ENCODE measurements at places on chromosomes 3 and 15. TPM values are rescaled to one million over a fixed set of nuclear protein-coding genes. Genes with fewer than 3 reads are reported as not detected.

The ZBTB20 gene
- polyA plus RNA-seq: 2.6 TPM

DNA sequence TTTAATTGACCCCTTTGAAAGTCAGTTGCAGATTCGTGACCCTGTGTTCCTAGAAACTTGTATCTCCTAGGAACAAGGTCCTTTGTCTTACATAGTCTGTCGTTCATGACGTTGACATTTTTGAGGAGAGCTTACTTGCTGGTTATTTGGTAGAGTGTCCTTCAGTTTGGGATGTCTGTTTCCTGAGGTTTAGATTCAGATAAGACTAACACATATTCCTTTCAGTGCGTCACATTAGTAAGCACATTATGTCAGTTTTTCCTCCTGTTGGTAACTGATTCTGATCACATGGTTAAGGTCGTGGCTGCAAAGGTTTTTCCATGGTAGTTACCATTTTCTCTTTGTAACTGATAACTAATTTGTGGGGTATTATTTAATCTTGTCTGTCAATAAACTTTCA, 80.8 kb downstream of the PCCB start:
- no peak for DNase-seq

DNA sequence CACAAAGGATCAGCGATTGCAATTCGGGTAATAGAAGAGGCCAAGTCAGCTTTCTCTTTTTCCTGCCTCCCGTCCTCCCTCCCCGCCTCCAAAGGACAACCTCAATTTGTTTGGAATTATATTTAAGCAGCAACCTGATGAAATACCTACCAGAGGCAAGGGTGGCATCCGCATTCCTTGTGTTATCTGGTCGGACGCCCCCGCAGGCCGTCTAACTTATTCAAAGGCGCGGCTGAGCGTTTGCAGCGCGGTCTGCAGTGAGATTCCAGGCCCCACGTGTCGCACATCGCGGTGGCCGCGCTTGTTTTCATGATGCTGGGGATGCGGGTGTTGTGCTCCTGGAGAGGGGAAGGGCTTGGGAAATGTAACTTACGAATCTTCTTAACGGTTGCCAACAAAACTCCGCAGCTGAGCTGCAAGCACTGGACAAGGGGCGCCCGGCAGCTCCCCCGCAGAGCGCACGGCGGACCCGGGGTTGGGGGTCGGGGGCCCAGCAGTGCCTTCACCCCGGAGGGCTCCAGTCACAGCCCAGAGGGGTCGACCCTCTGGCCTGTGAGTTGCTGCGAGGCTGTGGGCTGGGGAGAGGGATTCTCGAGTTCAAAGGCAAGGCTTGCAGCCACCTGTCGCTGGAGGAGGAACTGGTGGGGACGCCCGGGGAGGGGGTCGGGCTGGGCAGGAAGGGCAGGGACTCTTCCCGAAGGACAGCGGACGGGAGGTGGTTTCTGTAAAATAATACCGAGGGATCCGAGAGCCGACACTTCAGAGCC, 20.5 kb upstream of the RGMA start:
- no peak for DNase-seq

GRCh38 chr15:89088605-89089315, 504 bp downstream of the ABHD2 start:
- no peak for DNase-seq

DNA sequence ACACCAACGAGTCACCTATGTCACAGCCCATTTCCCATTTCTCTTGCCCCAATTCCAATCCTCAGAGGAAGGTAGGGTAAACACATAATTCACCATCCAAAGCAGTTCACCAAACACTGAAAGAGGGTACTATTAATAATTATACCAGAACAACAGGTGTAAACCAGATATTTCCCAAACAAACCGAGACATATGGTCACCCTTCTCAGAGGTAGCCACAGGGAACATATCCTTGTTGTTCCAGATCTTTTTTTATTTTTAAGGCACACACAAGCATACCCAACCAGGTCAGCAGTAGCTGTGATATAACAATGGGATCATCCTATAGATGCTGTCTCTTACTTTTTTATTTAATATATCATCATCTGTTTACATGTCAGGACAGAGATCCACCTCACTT, 24.7 kb downstream of the MAGI1 start:
- DNase-seq: no peak

DNA sequence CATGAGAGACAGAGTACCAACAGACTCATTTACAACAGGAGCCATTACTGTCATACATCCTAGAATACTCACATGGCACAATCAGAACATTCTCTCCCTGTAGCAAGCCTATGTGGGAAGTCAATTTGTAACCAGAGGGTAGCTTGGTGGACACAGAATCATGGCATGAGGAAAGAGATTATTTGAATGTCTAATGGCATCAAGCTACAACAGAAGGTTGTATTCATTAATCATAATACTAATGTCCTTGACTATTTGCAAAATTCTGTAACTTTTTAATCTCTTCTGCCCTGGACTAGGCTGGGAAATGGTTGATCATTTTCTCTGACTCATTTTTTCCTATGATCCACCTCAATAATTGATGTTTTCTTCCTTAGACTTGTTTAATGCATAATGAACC, 345.2 kb upstream of the IL12A start:
- DNase-seq: no peak

DNA sequence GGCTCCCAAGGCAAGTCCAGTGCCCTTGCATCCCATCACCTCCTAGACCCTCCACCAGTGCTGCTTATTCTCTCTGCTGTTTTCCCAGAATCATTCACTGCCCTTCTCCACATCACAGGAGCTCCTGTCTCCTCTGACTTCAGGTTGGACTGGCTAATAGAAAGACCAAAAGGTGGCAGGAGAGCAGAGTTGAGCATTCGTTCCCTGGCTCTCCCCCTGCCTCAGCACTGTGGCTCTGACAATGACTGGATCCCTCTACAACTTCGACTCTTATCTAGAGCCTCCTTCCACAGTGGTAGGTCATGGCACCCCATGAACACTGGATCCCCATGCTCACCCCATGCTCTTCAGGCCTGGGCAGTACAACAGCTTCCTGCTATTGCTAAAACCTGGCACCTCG, 243.6 kb downstream of the LRRN1 start:
- DNase-seq: no peak

DNA sequence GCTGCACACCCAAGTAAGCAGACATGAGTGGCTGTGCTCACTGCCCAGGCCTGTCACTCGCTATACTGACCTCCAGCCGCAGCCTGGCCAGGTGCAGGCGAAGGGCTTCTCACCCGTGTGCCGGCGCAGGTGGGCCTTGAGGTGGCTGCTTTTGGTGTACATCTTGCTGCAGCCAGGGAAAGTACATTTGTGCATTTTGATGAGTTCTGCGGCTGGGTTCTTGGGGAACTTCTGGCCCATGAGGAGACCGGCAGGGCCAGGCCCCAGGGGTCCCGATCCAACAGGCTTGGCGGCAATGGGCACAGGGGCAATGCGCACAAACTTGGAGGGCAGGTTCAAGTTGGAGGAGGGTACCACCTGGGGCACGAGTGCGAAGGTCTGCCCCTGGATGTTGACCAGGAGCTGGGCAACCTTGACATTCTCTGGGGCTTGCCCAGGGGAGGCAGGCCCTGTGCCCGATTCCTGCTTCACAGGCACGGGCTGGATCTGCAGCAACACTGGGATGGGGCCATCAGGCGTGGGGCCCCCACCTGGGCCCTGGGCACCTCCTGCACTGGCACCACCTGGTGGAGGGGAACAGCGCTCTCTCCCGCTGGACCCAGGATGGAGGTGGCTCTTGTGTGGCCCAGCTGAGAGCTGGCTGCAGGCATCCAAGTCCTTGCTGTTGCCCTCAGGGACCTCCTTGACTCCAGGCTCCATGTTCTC, 5.3 kb downstream of the KLF15 start:
- no peak for DNase-seq

DNA sequence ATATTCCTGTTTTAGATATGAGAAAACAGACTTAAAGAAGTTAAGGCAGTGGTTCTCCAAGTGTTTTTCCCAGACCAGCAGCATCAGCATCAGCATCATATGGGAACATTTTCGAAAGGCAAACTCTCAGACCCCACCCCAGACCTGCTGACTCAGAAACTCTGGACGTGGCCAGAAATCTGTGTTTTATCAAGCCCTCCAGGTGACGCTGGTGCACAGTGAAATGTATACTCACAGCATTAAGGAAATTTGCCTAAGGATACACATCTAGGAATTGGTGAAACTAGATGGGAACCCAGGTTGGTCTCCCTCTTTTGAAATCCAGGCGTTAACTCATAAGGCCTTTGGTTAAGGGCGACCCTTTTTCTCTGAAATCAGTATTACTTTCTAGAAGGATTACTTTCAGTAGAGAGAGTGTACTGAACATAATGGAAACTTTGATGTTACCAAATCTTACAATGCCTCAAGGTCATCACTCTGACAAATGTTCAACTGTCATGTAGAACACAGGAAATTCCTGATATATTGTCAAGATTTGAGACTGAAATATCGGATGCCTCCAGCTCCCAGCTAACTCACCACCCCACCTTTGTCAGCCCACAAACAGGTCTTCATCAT, 910.2 kb downstream of the ROBO1 start:
- DNase-seq: no peak

The MAN2A2 gene
- 34.7 TPM for polyA plus RNA-seq

DNA sequence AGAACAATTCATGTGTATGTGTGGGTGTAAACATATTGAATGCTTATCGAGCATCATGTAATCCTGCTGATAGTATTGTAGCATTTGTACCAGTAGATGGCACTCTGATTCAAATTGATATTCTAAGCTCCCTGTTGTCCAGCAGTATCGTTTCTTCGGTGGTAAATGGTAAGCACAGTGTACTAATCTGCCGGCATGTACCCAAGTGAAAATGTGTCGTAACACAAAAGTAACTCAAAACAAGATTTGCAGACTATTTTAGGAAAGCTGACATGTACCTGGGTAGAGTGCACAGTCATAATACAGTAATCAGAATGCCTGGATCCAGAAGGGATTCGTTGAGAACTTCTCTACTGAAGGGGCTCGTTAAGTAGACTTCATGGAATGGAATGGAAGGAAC, 31.7 kb upstream of the MNS1 start:
- peak; percentile 61 for DNase-seq

The TMEM108 gene
- 18.6 TPM for polyA plus RNA-seq

- no peak for DNase-seq
Measured at GRCh38 chr3:47162697-47163168, 1.2 kb downstream of the SETD2 start.

- DNase-seq: no peak
Measured at GRCh38 chr3:44893097-44893496, 18.7 kb downstream of the TGM4 start.

DNA sequence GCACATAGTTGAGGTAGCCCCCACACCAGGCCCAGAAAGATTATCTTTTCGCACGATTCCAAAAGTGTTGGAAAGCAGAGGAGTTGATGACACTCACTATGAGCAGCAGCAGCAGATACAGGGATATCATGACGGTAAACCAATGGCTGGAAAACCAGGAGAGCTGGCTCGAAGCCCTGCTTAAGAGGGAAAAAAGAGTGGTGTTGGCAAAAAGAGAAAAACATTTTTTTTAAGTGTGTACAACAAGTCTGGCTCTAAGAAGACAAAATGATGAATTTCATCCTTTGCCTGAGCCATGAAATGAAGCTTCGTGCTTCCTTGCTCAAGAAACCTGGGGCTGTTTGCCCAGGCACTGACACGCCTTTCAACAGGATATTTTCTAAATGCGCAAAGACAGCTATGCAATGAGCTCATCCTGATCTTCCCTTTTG, 27.3 kb downstream of the PARP16 start:
- DNase-seq: peak; percentile 76

- no peak for DNase-seq
Measured at GRCh38 chr3:132432639-132433038, 15.3 kb downstream of the DNAJC13 start.

The PP2D1 gene
- 0.39 TPM for polyA plus RNA-seq

The SAMD7 gene
- polyA plus RNA-seq: not detected

The GABRR3 gene
- not detected for polyA plus RNA-seq

The C3orf20 gene
- 0.11 TPM for polyA plus RNA-seq

- DNase-seq: no peak
Measured at GRCh38 chr3:23019596-23020300, 183.4 kb upstream of the UBE2E2 start.

DNA sequence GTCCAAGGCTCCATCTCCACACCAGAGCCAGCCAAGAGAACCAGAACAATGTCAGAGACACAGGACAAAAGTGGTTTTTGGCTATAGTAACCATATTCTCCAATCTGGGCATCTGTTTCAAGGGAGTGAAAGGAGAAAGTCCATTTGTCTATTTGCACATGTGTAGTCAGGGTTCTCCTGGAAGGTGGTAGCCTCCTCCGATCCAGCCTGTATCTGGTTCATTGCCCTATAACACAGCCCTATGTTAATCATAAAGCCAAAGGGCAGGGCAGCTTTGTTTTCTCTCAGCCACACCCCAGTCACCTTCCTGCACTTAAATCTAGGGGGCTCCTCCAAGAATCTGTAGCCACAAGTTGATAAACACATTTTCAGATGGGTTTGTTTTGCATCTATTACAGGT, 128.1 kb upstream of the ADPGK start:
- no peak for DNase-seq

GRCh38 chr3:48685293-48685602, 467 bp downstream of the NCKIPSD start:
- DNase-seq: no peak

The TNFAIP8L3 gene
- 1.7 TPM for polyA plus RNA-seq

DNA sequence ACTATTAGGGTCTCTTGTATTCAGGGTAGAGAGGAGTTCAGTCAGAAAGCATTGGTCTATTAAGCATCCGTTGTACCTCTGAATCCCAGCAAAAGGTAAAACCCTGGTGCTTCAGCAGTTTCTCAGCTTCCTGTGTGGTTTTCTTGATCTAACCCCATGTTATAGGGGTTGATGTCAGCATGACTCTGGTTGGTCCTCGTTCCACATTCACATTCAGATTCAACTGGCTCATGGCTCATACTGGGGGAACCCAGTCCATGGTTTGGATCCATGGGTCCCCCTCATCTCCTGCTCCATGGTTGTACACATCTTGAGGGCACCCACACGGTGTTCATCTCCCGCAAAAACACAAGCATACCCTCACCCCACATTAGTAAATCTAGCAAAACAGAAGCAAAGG, 47.7 kb upstream of the C2CD4B start:
- no peak for DNase-seq

- no peak for DNase-seq
Measured at GRCh38 chr3:98008855-98009254, 26.3 kb downstream of the GABRR3 start.

The VPS13C gene
- polyA plus RNA-seq: 32.5 TPM

GRCh38 chr3:175777965-175778364, 918.8 kb downstream of the NAALADL2 start:
- no peak for DNase-seq

The ISL2 gene
- polyA plus RNA-seq: not detected

The CD200R1 gene
- 1.7 TPM for polyA plus RNA-seq
